ENCODE measurements at places on chromosomes 5 and 9.

- no peak for DNase-seq
These were observed 249.3 kb downstream of the ICE1 start for GRCh38 chr5:5671823-5672222.

DNA sequence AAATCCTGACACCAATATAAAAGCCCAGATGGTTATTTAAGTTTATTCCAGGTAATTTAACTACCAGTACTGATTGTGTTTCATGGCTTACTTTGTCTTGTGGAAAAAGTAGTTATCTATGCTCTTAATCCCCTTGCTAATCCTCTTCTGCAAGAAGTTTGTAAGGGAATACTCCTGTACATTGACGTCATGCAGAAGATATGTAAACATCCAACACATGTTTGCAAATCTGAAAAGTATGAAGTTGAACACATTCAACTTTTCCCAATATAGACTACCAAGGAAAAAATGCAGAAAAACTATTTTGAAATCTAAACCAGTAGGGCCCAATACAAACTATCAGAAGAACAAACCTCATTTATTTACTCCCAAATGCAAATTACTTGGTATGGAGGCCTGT lies 56.3 kb upstream of the ELL2 start:
- DNase-seq, result no peak

GRCh38 chr5:36985387-36985786 lies 108.8 kb downstream of the NIPBL start:
- DNase-seq, result no peak

GRCh38 chr5:132024117-132024435 lies 12.6 kb upstream of the ACSL6 start:
- no peak for DNase-seq

DNA sequence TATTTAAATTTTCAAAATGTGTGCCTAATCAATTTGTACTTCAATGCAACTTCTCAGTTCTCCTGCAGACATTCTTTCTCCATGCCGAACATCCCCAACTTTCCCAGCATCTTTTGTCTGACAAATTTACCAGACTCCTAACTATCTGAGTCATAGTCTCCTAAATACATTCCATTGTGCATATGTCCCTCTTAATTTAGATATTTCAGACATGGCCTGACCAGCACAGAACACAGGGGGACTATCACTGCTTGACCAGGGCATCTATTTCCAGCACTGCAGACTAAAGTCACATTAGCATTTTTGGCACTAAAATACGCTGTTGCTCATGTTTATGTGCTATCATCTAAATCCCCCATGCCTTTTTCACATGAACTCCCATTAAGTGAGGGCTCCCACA lies 71.9 kb downstream of the ITGA1 start:
- no peak for DNase-seq
